ENCODE measurements at places on chromosomes 13 and 19.

DNA sequence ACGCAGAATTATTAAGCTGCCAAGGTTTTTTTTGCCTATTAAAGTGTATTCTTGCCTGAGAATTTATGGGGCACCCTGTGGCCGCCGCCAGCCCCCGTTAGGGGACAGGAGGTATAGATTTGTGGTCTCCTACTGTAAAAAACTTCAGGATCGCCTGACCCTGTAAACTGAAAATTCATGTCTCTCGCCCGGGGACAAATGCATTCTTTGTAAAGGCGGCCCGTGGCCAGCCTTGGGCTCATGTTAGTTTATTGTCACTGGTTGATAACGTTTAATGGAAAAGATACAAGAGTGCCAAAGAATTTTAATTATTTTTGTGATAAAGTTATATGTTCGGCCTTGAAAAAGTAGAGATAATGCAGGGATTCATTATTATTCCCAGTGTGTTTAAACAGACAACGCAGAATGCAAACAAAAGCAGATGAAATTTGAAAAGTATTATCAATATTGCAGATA, 141.7 kb downstream of the URI1 start:
- no peak for DNase-seq

DNA sequence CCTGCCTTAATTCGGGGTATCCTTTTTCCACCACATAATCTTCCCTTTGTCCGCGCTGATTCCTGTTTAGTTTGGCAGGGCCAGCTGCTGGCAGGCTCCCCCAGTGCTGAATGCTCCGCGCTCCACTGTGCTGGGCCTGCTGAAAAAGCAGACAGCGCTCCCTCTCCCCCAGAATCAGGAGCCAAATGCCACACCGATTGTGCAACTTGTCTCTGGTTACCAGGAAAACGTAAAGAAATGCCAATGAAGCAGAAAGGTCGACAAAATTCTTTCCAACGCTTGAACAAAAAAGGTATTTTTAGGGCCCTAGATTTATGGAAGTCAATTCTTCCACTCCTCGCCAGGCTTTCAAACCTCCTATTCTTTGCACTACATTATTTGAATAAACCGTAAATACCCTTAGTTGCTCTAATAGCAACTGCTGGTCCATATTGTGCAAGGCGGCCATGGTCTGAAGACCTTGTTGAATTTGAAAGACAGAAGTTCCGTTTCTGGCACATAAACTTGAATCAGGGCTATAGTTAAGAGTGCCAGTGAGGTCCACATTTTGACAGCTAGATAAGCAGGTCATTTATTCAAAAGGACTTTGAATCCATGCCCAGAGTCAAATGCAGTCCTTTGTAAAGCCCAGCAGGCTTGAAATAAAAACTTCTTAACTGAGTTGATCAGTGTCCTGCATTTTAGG, 206.7 kb upstream of the RFC3 start:
- peak; percentile 49 for DNase-seq

- no peak for DNase-seq
These were observed 25.5 kb upstream of the ATP12A start for GRCh38 chr13:24654741-24655140.

- DNase-seq = peak; percentile 59
These were observed 1.8 kb downstream of the GADD45B start for GRCh38 chr19:2477732-2478191.

DNA sequence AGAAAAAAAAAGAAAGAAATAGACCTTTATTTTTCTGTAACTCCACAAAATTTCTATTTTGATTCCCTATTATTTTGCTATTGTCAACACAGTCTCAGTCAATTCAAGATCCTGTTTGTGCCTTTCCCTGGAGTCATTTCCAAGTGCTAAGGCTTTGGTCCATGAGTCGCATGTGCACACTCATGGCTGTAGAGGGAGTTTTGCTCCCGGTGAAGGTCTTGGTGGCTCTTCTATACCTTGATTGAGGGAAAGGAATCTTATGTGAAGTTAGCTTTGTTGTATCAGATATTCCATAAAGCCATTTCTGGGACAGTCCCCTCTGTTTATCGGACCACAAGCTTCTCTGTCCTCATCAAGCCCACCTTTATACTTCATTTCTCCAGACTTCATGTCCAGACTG, 58.7 kb upstream of the ALOX5AP start:
- no peak for DNase-seq

DNA sequence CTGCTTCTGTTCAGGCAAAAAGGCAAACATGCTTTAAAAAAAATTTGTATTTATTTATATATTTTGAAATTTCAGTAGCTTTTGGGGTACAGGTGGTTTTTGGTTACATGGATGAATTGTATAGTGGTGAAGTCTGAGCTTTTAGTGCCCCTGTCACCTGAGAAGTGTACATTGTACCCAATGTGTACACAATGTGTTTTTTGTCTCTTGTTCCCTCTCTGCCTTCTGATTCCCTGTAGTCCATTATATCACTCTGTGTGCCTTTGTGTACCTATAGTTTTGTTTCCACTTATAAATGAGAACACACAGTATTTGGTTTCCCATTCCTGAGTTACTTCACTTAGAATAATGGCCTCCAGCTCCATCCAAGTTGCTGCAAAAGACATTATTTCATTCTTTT, 77.4 kb downstream of the PDS5B start:
- no peak for DNase-seq

Measured in activated T-cell treated with anti-CD3 and anti-CD28 coated beads, Interleukin-2, amount 50 U/mL, for 24 hours (primary cell).